ENCODE measurements at places on chromosomes 12 and 14. TPM values are rescaled to one million over a fixed set of nuclear protein-coding genes. Genes with fewer than 3 reads are reported as not detected.

COCH gene
- 26.6 TPM for total RNA-seq

SLC7A8 gene
- 0.69 TPM for total RNA-seq

GALNT4 gene
- total RNA-seq = 5.4 TPM

RNASE3 gene
- not detected for total RNA-seq

USP44 gene
- 0.18 TPM for total RNA-seq

TEAD4 gene
- 50.8 TPM for total RNA-seq

TAS2R50 gene
- total RNA-seq = not detected

CAPS2 gene
- total RNA-seq = 1.4 TPM

All from A549 treated with DMSO at 1 μM for 4 hours (cell line).